Activated T-cell treated with anti-CD3 and anti-CD28 coated beads, Interleukin-2, amount 50 U/mL, for 24 hours (primary cell): ENCODE measurements at places on chromosomes 2 and 18.

GRCh38 chr2:238704471-238705225 lies 143.2 kb upstream of the TWIST2 start:
- DNase-seq = no peak

DNA sequence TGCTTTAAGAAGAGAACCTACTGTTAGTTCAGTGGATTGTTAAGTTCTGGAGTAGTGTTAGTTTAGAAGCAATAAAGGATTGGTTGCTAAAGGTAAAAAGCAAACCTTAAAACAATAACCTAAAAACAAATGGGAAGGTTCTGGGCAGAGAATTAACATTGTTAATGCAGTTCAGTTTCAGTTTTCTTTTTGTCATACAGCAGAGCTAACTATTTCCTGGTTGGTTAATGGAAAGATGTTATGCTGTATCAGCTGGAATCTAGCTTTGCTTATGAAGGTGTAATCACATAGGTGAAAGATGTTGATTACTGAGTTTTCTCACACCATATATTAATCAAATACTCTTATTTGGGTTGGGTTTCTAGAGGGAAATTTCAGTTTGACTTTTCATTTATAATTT lies 23.8 kb downstream of the SMAD4 start:
- DNase-seq = no peak

- DNase-seq = no peak
Measured at GRCh38 chr2:44126106-44126797, 42.4 kb upstream of the PPM1B start.

- DNase-seq = no peak
Measured at GRCh38 chr18:10784596-10785202, 258.9 kb downstream of the NAPG start.

GRCh38 chr2:213220967-213221603 lies 63.2 kb upstream of the SPAG16 start:
- no peak for DNase-seq

- DNase-seq = no peak
Measured at GRCh38 chr2:104847586-104848160, 6.2 kb upstream of the POU3F3 start.
